ENCODE measurements at places on chromosomes 3 and 15. TPM values are rescaled to one million over a fixed set of nuclear protein-coding genes. Genes with fewer than 3 reads are reported as not detected.

CATSPER2 gene
- 7.4 TPM for total RNA-seq

SLC6A1 gene
- 0.78 TPM for total RNA-seq

ANKDD1A gene
- 1.7 TPM for total RNA-seq

PLEKHO2 gene
- 57.2 TPM for total RNA-seq

MED12L gene
- total RNA-seq: 10.6 TPM

PLSCR4 gene
- 0.27 TPM for total RNA-seq

ANKRD63 gene
- total RNA-seq: not detected

FBN1 gene
- total RNA-seq: 6.0 TPM

MOBP gene
- total RNA-seq: 0.44 TPM

CYP11A1 gene
- total RNA-seq: 3.1 TPM

CTXN2 gene
- not detected for total RNA-seq

RTP1 gene
- 0.18 TPM for total RNA-seq

BUB1B gene
- total RNA-seq: 4.1 TPM

CRYGS gene
- 4.4 TPM for total RNA-seq

CCR8 gene
- total RNA-seq: not detected

C3orf52 gene
- 0.37 TPM for total RNA-seq

IQCB1 gene
- 22.2 TPM for total RNA-seq

ADAMTS17 gene
- 1.3 TPM for total RNA-seq

NPHP3 gene
- total RNA-seq: 42.9 TPM

U2SURP gene
- total RNA-seq: 73.6 TPM

STX19 gene
- total RNA-seq: 0.41 TPM

PLA2G4E gene
- total RNA-seq: 0.10 TPM

PLAAT1 gene
- total RNA-seq: not detected

NDUFB4 gene
- 190 TPM for total RNA-seq

SPATA12 gene
- 1.6 TPM for total RNA-seq

SCAANT1 gene
- not detected for total RNA-seq

SLC2A2 gene
- not detected for total RNA-seq

SERPINI2 gene
- total RNA-seq: 0.70 TPM

All from motor neuron (in vitro differentiated cells).